ENCODE measurements at places on chromosomes 2 and 18.

DNA sequence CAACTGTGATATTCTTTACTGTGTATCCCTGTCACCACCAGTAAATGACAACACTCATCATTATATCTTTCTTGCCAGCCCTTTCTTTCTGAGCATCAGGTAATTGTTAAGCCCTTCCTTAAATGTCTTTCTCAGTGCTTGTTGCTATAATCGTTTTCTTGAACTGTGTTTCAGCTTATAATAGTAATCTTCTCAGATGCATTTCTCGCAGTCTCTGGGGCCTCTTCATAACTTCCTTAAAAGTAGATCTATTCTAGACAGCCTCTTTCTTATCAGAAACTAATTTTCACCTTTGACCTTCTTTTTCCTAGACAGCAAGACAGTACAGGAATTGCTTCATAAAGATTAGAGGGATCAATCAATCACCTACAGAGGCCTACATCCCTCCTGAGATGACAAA lies 648.1 kb downstream of the CPS1 start:
- no peak for DNase-seq

DNA sequence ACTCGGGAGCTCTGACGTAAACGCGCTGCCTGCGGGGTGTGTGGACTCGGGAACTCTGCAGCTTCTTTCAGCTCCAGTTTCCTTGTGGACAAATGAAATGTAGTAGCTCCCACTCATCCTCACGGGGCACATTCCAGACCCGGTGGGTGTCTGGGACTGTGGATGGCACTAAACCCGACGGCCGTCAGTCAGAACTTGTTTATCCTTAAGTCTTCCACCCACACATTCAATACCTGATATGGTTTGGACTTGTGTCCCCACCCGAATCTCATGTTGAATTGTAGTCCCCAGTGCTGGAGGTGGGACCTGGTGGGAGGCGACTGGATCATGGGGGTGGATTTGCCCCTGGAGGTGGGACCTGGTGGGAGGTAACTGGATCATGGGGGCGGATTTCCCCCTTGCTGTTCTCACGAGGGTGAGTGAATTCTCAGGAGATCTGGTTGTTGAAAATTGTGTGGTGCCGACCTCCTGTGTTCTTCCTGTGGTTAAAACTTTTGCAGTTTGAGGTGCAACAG lies 81.2 kb upstream of the SNTG2 start:
- no peak for DNase-seq

DNA sequence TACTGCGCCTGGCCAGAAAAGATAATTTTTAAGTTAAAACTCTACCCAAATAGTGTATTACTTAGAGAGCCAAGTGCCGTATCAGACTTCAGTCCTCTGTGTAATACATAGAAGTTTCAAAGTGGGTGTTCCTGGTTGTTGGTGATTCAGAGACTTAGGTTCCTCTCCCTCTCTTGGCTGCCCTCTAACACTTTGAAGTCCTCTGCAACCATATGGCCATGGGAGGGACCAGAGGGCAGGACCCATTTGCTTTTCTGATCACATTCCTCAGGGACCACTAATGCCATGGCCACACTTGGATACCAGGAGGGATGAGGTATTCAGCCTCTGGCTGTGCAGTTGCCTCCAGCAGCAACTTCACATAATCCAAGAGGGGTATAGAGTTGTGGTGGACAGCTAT lies 131.5 kb downstream of the CAPN13 start:
- DNase-seq: no peak

DNA sequence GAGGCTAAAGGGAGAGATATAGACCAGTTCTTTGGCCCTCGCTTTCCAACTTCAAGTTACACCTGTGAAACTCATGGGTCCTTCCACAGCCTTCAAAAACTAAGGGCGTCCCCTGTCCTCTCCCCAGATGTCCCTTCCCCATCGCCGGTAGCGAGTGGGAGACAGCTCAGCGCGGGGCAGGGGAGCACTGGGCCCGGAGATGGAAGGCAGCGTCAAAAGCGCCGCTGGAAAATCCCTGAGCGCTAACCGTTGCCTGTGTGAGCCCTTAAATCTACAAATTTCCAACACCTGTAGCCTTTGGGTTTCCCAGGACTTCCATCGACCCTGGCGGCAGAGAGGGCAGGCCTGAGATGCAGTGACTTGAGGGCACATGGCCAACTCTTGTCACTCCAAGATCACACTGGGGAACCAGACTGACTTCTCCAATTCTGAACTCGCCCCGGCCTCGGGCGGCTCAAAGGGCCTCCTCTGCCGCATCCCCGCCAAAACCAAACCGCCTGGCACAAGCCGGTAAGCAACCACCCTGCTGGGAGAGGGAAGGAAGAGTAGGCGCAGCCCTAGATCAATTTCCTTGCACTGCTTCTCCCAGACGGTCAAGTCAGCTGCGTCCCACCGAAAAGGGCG lies 879 bp upstream of the EPAS1 start:
- peak; percentile 11 for DNase-seq

GRCh38 chr2:102258386-102259074 lies 52.8 kb upstream of the IL1RL1 start:
- DNase-seq: no peak

GRCh38 chr2:196500686-196501431 lies 138.7 kb upstream of the CCDC150 start:
- no peak for DNase-seq

DNA sequence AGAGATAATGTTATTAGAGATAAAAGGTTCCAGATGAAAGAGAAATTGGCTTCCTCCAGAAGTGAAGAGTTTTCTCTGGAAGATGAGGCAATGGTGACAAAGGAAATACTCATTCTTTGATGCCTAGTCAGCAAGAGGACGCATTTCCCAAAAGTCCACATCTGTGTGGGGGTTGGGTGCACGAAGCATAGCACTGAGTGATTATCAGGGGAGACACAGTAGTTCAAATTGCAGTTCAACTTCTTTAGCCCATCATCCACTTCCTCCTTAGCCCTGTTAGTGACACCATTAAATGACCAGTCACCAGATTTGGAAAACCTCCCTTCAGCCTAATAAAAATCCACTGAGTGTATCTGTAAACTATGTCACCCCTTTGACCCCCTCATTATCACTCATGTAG lies 80.9 kb upstream of the PHLPP1 start:
- no peak for DNase-seq

GRCh38 chr2:207064128-207064690 lies 101.5 kb downstream of the KLF7 start:
- no peak for DNase-seq

GRCh38 chr2:98608962-98609604 lies 694 bp downstream of the UNC50 start:
- no peak for DNase-seq

- no peak for DNase-seq
Measured at GRCh38 chr18:12398625-12399024, 9.1 kb upstream of the PRELID3A start.

DNA sequence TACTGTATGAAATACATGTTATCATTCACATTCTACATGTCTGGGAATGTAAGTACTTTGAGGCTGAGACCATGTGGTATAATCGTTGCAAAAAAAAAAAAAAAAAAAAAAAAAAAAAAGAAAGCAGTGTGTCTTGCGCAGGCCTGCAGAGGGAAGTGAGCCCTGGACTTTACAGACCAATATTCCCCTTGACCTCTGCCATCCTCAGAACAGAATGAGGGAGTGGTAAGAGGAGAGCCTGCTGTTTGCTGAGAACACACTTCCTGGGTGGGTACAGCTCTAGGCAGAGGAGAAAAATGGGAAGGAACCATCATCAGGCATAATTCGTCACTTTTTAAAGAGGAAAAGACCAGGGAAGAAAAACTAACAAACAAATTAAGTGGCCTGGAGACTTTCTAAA lies 28.8 kb upstream of the TBC1D8 start:
- DNase-seq: no peak

- peak; percentile 70 for DNase-seq
Measured at GRCh38 chr18:57915865-57916582, 112.9 kb upstream of the ATP8B1 start.

GRCh38 chr2:29053223-29053622 lies 21.1 kb downstream of the PCARE start:
- no peak for DNase-seq

DNA sequence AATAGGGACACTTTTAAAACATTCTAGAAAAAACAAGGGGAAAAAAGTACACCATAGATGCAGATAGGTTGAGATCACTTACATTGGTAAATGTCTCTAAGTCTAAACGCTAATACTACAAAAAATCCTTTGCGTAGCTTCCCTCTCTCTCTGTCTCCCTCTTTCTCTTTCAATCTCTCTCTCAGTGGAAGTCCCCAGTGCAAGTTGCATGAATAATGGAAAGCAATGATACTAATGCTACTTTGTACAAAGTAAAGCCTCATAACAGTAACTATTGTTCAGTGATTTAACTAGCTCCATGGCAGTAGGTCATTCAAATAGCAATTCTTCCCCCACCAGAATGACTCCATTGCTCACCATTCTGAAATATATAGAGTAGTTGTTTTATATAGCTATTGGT lies 12.8 kb downstream of the MEIS1 start:
- no peak for DNase-seq

- DNase-seq: no peak
Measured at GRCh38 chr18:75868031-75868430, 440.5 kb upstream of the SMIM21 start.

DNA sequence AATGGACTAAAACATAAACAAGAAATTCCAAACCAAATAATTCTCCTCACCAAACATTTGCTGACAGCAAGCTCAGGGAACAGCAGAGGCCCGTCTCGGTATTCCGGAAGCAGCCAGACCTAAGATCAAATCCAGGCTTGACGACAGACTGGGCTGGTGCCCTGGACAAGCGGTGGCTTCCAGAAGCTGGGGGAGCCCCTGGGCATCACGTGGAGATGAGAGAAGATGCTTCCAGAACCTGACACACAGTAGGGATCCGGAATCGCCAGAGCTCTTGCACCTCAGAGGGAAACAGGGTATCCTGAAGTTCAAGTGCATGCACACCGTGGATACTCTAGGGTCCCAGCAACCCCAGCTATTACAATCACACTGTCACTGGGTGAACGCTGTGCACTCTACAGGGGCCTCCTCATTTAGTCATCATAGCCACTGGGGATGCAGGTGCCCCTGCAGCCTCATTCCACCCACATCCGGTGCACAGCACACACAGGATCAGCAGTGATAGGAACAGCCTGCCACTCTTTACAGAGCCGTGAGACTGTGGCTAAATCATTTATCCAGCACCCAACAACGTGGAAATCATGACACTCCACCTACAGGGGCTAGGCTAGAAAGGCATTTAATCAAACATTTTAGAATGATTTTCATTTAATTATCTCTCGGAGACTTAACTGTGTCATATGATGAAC lies 102.6 kb downstream of the HDAC4 start:
- no peak for DNase-seq

DNA sequence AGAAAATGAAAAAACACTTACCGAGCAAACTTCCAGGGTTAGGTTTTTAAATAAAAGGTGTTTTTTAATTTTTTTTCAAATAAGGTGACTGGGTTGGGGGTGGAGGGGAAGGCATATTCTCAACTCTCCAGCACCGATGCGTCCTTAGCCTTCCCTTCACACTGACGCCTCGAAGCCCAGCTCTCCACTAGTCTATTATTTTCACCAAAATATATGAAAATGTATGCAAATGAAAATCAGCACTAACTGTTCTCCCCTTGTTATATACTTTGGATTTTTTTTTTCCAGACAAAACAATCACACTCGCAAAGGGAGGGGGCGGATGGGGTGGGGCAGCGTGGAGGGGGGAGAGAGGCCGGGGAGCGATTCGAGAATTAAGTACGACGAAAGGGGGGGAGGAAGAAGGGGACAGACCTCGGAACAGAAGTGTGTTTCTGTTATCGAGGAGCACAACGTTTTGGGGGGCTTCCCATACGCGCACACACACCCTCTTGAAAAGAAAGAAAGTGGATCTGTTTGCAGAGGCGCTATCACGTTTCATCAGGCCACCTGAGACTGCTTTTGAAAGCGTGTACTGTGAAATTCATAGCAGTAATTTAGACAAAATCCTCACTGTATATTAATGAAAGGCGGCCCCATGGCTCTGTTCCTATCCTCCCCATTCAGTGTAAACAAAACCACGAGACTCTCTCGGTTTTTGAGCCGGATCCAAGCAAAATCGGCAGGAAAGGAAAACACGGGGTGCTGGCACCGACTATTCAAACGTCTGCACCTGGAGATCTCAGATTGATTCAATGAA lies 2.4 kb upstream of the POU3F3 start:
- DNase-seq: no peak

DNA sequence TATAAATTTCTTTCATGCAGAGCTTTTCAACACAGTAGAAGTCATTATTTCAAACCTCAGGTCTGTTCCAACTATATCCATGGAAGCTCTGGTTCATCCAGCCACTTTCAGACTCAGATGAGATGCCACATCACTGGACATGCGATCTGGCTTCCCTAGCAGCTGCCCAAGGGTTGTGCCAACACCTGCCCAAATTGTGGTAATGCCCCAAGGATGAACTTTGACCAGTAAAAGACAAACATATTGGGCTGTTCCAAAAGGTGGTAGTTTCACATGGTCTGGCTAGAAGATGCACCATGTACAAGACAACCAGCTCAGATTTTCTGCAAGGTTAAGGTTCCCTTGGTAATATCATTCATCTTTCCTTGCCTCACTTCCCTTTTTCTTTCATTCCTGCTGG lies 101.9 kb downstream of the THADA start:
- no peak for DNase-seq

DNA sequence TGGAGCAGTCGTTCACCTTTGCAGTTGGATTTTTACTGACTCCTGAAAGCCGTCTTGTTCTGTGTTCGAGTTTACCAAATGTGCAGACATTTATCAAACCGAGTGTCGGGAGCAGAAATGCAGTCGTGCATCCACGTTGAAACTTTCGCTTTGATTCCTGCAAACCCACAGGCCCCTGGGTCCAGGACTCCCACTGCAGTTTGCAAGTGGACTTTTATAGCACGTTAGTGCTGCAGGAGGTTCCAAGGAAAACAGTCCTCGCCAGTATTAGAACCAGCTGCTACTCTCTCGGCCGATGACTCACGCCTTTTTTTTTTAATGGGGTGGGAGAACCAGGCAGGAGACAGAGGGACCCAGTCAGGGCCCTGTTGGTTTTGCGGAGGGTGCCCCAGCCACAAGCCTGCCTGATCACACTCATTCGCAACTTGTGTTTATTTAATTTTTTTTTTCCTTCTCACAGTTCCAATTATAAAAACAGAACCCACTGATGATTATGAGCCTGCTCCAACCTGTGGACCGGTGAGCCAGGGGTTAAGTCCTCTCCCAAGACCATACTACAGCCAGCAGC lies 90.1 kb downstream of the NFATC1 start:
- no peak for DNase-seq

- DNase-seq: no peak
Measured at GRCh38 chr2:74472945-74473258, 422 bp upstream of the MRPL53 start.

- DNase-seq: no peak
Measured at GRCh38 chr18:58929206-58929605, 64.5 kb downstream of the ZNF532 start.

DNA sequence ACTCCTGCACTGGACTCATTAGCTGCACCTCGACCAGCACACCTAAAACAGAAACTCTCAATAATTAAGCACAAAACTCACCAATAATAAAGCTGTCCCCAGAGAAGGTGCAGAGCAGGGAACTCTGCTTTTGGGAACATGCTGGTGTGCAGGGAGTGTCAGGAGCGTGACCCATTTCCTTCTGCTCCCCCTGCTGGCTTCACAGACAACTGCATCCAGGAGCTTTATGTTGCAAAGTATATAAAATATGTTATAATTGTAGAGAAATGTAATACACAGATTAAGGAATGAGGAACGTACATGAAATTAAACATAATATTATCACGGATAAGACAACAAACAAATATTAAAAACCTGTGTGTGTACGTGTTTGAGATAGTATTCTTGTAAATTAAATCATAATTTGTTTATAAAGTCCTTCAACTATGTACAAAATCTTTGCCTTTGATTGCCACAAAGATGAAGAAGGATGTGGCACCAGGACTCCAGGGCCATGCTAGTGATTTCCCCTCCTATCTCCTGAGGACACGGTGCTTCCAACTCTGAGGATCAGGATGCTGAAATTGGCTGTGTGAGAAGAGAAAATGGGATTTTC lies 68.6 kb upstream of the MAL start:
- DNase-seq: peak; percentile 38
